Mucosa of gallbladder (tissue), 1 donor: ENCODE measurements at places on chromosomes 2 and 18.

DNA sequence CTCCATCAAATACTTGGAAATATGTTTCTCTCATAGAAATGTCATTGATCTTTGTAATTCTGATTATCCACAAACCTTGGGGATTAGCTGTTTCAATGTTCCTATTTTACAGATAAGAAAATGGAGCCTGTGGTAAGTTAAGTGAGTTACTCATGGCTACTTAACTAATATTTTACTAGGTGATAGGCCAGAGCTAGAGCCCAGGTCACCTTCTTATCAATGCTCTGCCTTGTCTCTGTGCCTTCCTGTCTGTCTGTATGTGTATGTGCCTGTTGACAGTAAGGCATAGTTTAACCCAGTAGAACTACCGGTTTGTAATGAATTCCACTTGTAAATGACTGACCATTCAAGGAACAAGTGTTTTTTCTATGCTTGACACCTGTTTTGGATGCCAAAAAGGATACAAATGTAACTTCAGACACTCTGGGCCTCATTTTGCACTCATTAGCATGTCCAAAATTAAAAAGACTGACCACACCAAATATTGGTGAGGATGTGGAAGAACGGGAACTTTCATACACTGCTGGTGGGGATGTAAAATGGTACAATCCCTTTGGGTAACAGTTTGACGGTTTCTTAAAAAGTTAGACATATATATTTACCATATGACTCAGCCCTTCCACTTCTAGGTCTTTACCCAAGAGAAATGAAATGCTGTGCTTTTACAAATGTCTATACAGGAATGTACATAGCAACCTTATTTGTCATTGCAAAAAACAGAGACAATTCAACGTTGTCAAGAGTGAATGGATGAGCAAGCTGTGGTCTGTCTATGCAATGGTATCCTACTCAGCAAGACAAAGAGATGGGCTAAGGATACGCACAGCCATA, 19.6 kb upstream of the IL1A start:
- DNase-seq: no peak

GRCh38 chr2:155209696-155210450, 511.4 kb downstream of the KCNJ3 start:
- no peak for DNase-seq

GRCh38 chr2:30705711-30706533, 101.3 kb downstream of the CAPN13 start:
- no peak for DNase-seq

GRCh38 chr2:10246370-10246769, 56.3 kb upstream of the HPCAL1 start:
- DNase-seq: no peak

DNA sequence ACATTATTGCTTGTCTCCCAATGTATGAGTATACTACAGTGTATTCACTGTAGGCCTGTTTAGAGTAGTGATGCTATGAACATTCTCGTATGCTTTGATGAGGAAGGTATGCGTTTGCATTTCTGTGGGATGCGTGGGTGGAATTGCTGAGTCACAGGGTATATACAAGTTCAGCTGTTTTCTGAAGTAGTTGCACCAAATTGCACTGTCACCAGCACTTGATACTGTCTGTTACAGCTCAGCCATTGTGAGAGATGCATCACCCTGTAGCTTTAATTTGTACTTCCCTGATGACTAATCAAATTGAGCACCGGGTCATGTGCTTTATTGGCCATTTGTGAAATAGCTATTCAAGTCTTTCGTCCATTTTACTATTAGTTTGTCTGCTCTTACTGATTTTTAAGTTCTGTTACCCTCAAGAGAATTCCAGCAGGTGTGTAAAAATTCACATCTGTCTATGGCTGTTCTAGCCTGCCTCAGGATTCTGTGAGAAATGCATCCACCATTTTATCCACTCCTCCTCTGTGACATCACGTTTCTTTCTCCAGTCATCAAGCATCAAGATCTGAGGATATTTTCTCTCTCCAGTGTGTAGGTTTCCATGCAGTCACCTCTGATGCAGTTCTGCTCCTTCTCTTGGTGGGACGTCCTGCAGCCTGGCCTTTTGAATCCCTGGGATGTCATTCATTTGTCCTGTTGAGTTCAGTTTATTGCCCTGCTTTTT, 72.5 kb downstream of the DGKD start:
- DNase-seq: no peak

GRCh38 chr2:127084611-127085316, 22.2 kb downstream of the BIN1 start:
- DNase-seq: no peak

GRCh38 chr18:55369346-55369745, 218.6 kb downstream of the TCF4 start:
- DNase-seq: no peak

DNA sequence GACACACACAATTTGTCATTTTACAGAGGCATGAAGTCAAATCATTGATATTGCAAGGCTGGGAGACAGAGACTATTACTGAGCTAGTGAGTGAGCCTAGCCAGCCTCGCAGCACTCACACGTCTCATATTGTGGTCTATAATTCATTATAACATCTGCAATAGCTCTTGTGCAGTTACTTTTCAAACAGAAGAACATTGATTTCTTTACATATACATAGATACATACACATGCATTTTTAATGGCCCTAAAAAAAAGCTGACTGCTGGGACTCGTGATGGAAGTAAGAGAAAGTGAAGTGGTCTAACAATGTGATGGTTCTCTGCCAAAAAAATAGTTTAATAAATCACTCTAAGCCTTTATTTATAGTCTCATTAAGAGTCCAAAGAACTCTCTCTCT, 56.8 kb downstream of the KIAA2012 start:
- DNase-seq: no peak

- DNase-seq: peak; percentile 74
Measured at GRCh38 chr2:205706769-205707381, 24.6 kb downstream of the NRP2 start.

- no peak for DNase-seq
Measured at GRCh38 chr2:58730764-58731487, 489.8 kb upstream of the FANCL start.

GRCh38 chr2:105573910-105574655, 170.6 kb upstream of the NCK2 start:
- DNase-seq: no peak

- no peak for DNase-seq
Measured at GRCh38 chr2:224183086-224183485, 144.0 kb upstream of the SERPINE2 start.

DNA sequence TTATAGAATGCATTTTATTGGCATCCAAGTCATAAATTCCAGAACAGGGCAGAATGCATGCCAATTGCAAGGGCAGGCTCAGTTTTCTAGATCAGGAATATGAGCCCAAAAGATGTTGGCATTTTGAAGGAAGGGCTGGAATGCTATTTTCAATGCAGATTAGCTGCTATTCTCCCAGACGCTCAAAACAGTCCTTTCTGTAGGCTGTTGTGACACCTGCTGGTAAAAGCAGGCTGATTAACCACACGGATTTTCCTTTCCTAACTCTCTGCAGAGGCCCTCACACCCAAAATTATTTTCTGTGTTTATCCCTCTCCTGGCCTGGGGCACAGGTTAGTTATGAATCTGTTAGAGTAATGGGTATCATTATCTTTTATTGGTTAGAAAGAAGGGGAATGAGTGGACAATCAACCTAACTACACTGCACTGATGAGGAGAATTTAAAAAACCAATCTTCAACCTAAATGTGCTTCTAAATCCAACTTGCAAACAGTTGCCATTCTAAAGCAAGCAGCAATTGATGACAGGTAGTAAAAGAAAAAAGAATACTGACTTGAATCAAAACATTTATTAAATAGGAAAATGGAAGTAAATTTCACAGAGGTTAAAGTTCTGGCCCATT, 94.0 kb downstream of the PLA2R1 start:
- peak; percentile 13 for DNase-seq

GRCh38 chr18:59505356-59505755, 146.3 kb upstream of the LMAN1 start:
- DNase-seq: no peak

DNA sequence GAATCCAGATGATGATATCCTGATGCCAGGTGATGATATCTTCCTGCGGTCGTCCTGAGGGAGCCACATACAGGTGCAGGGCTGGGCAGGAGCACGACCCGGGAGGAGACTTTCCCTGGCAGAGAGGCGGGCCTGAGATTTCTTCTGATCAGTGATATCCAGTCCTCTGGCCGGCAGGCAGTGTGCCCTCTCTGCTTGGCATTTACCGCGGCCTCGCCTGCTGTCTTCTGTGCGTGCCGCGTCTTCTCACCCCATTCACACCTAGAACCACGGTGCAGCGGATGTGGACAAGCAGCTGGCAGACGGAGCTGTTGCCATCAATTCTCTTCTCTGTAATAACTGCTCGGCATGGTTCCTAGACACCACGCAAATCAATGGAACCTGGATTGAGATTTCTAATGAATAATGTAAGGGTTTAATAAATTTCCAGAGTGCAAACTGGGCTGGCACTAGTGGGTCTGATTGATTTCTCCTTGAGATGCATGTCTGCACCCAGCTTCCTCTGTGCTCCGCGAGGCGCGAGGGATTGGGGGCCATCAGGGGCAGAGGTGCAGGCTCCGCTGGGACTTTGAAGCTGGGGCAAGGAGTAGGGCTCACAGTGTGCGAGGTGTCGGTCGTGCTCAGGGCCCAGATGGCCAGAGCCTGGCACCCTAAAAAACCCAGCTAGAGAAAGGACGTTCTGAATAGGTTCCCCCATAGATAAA, 208.9 kb upstream of the HDAC4 start:
- DNase-seq: no peak

- DNase-seq: no peak
Measured at GRCh38 chr18:55763298-55763697, 175.3 kb upstream of the TCF4 start.

- DNase-seq: no peak
Measured at GRCh38 chr18:59222341-59222740, 2.4 kb downstream of the GRP start.

DNA sequence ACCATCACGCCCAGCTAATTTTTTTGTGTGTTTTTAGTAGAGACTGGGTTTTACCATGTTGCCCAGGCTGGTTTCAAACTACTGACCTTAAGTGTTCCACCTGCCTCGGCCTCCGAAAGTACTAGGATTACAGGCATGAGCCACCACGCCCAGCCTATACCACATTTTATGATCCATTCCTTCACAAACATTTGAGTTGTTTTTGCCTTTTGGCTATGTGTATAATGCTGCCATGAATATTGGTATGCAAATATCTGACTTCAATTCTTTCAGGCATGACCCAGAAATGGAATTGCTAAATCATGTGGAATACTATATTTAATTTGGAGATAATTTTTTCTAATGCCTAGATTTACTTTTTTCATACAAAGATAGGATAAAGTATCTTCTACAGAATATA, 68.6 kb downstream of the TTC27 start:
- no peak for DNase-seq

GRCh38 chr2:146214394-146214929, 1630.4 kb upstream of the ACVR2A start:
- DNase-seq: peak; percentile 65

DNA sequence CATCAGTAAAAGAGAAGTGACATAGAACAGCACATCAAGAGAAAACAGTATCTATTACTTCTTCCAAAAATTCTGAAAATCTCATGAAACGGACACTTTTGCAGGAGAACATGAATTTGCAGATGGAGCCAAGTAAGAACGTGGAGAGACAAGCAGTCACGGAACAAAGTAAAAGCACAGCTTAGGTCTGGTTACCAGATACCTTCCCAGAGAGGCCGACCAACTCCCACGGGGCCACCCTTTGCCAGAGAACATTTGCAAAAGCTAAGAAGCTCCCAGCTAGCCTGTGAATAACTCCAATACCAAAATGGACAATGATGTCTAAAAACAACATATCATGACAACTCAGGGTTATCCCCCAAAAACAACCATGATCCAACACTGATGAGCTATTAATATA, 38.9 kb downstream of the THAP4 start:
- DNase-seq: no peak

DNA sequence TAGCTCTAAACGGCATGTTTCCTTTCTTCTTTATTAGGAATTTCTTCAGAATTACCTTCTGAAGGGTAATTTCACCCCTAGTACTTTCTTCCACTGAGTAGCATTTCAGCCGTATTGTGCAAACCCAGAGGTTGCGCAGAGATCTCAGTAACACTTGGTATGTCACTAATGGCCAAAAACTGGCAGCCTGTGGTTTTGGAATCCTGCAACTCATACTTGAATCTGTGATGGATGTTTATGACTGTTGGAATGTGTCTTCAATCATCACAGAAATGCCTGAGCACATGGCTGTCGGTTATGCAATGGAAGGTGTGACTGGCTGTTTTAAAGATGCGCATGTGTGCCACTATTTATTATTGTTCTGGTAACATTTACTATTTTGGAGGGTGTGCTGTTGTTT, 100.0 kb downstream of the COLEC12 start:
- no peak for DNase-seq

GRCh38 chr2:126953483-126953882, 54.8 kb downstream of the TEX51 start:
- DNase-seq: no peak

DNA sequence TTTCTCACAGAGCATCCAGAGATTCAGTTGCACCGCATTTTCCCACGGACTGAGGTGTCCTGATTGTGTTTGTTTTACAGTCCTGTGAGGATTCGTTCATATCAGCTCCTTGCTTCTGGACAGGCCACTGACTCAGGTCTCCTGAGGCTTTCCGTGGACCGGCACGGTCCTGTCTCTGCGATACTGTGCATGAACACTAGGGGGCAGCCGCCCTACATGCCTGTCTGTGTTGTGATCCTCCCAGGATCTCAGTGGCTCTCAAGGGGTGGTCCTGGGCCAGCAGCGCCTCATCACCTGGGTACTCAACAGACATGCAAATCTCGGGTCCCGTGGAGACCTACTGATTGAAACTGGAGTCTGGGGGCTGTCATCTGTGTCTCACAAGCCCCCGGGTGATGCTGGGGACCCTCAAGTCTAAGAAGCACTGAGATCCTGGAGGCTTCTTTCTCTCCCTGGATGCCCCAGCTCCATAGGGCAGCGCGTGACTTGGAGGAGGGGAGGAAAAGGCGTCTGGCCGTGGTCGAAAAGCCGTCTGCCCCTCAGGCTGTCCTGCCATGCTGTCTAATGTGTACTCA, 28.9 kb downstream of the IL1R2 start:
- peak; percentile 87 for DNase-seq

GRCh38 chr18:58226429-58226828, 182.4 kb downstream of the NEDD4L start:
- DNase-seq: no peak

DNA sequence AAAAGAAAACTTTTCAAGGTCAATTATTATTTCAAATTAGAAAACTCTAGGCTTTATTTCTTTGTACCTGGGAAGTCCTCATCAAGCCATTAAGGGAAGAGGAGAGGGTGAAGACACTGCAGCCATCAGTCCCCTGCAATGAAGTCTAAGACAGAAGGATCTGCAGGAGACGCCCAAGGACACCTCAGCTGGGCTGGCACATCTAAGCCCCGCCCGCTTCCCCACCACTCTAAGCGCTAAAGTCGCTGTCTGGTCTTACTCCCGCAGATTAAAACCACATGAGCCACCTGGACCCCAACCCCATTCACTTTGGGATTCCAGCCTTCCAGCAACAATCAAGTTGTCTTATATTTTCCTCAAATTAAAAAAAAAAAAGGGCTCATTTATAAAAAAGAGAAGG, 104.4 kb downstream of the AFF3 start:
- DNase-seq: no peak

- no peak for DNase-seq
Measured at GRCh38 chr2:158153270-158154015, 51.8 kb downstream of the UPP2 start.
